ENCODE measurements at places on chromosomes 5 and 9.

DNA sequence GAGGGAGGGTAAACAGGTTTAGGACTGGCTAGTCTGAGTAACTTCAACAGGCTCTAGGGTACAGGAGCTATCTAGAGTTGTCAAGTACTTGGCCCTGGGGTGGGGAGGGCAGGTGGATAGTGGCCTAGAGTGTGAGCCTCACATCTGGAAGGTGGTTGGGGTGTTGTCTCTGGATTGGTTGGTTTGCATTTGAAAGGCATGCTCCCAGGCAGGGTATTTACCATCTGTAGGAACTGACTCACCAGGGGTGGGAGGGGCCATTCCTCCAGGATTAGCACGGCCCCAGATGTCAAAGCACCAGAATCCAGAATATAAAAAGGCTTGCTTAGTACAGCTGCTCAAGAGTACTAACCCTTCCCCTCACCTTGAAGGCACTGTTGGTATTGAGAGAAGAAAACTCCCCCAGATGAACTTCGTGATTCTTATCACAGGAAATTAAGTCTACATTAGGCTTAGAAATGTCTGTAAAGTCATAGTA, 193.3 kb downstream of the NTRK2 start:
- no peak for DNase-seq

GRCh38 chr5:55276771-55277170, 30.7 kb downstream of the DHX29 start:
- DNase-seq: no peak

DNA sequence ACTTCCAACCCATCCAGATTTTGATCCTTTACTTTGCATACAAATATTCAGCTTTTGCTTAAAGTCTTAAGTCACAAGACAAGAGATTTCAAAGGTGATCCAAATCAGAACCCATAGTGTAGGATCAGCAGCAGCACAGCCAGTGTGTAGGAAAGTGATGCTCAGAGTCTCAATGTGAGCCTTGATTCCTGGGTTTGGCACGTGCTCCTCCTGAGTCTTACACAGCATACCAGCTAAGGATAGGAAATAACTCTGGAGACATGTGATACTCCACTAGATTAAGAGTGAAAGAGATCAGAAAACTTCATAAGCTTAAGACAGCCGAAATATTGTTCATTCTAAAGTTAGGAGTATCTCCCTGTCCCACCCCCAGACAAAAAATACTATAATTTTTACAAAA, 344.9 kb downstream of the SEMA5A start:
- DNase-seq: no peak

DNA sequence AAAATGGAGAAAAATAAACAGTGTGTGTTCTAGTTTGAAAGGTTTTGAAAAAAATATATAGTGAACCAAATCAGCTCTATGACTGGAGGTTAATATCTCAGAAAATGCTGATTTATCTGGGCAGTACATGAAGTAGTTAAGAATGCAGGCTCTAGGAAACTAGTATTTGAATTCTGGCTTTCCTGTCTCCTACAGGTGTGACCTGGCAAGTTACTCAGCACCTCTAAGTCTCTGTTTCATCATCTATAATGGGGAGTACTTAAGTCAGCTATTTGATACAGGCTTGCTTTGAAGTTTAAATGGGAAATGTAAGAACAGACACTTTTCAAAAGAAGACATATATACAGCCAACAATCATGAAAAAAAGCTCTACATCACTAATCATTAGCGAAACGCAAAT, 5.2 kb downstream of the GRAMD2B start:
- DNase-seq: no peak

GRCh38 chr9:96320749-96321280, 18.8 kb upstream of the HSD17B3 start:
- peak; percentile 7 for DNase-seq

- peak; percentile 23 for DNase-seq
Observed at GRCh38 chr9:98678244-98678842, 30.4 kb downstream of the GABBR2 start.

DNA sequence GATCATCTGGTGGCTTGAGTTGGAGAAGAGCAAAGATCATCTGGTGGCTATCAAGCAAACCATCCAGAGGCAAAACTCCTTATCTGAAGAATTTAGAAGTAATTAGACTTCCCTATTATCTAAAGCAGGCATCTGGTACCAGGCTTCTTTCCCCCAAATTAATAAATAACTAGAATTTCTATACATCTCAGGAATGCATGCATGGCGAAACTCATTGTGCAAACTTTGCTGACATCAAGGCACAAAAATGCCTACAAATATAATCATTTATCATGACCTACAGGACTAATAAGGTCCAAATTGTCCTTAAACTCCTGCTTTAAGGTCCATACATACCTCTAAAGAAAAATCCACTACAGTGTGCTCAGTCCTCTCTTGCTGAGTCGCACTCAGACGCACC, 6.0 kb downstream of the OR13D1 start:
- DNase-seq: no peak

DNA sequence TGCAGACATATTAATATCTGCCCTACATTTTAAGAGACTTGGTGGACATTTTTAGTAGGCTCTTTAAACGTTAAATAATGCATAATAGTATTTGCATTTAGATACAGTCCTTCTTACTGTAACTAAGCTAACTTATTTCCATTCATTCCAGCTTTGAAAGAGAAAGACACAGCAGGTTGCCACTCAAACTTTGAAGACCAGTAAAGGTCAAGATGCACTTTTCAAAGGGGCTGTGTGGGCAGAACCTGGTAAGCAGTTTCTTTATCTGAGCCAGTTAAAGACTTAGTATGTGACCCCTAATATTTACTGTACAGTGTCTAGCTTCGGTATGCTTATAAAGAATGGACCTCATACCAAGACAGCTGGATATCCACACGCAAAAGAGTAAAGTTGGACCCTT, 20.8 kb downstream of the PLGRKT start:
- no peak for DNase-seq

- DNase-seq: peak; percentile 76
Observed at GRCh38 chr5:181217111-181217802, 5.8 kb upstream of the TRIM41 start.

- no peak for DNase-seq
Observed at GRCh38 chr5:74162524-74162923, 478.0 kb downstream of the ENC1 start.

DNA sequence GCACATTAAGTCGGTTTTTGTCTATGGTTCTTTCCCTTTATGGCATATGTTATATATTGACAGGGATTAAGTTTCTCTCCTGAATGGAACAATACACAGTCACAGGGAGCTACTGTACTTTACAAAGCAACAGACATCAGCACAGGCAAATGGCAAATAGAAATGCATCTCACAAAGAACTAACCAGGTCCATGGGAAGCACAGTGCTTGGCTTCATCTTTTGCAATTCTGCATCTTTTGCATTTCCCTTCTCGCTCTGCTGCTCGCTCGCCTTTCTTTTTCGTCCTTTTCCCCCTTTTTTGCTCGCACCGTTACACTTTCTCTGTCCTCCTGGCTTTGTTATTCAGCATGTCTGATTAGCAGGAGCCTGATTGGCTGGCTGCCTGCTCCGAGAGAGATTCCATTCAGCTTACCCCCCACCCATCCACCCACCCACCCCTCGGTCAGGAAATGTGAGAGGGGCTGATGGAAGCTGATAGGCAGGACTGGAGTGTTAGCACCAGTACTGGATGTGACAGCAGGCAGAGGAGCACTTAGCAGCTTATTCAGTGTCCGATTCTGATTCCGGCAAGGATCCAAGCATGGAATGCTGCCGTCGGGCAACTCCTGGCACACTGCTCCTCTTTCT, at the start of gene ADAMTSL1:
Gene ADAMTSL1, plus strand, starts transcription at position 502 of the 628 bp plus-strand sequence. Its CDS starts 80 bp downstream, at position 582.
- DNase-seq: no peak

GRCh38 chr9:90526386-90526785, 116.2 kb downstream of the DIRAS2 start:
- no peak for DNase-seq

DNA sequence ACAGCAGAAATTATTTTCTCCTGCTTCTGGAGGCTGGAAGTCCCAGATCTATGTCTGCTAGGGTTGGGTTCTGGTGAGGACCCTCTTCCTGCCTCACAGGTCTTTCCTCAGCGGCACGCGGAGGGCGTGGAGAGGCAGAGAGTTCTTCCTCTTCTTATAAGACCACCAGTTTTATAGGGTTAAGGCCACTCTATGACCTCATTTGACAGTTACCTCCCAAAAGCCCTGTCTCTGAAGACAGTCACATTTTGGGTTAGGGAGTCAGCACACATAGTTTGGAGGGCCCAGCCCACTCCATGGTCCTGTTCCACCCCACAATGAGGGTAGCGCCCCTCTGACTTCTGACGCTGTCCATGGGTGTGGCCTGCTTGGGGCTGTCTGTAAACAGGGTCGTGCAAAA, 46.7 kb downstream of the TRIP13 start:
- DNase-seq: no peak

- peak; percentile 60 for DNase-seq
Observed at GRCh38 chr9:33988219-33988890, 60.3 kb downstream of the UBAP2 start.

- DNase-seq: no peak
Observed at GRCh38 chr5:62155988-62156387, 150.0 kb upstream of the KIF2A start.

DNA sequence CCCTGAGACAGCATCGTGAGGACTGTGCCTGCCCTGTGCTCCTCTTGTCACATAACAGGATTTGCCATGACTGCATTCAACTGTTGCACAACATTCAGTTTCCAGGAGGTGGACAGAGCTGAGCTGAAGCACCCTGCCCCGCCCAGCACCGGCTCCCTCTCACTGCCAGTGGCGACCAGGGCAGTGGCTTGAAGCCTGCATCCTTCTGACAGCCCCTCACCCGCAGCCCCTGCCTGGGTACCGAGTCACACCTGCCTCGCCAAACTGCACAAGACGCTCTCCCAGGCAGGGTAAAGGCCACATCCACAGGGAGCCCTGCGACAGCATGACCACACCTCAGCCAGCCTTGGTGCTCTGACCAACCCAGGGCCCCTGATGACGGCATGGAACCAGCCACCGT, 59.9 kb upstream of the ZNF354A start:
- DNase-seq: no peak

- no peak for DNase-seq
Observed at GRCh38 chr5:97101189-97101910, 41.1 kb downstream of the LIX1 start.

DNA sequence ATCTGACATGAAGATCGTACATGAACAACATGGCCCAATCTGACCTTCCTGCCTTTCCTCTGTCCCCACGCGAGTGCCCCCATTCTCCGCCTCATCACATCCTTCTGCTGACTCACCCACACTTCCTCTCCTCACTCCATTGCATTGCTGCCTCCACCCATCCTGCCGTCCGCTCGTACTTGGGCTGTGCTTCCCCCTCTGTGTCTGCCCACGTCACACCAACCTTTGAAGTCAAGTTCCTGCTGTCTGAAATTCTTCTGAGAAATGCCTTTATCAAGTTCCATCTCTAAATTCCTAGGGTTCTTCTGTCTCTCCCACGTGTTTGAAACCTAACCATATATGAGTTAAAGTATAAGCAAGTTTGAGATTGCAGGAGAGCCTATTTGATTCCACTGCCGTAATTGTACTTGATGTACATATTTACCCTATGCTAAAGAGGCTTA, 18.0 kb upstream of the STARD4 start:
- DNase-seq: no peak

- no peak for DNase-seq
Observed at GRCh38 chr9:133273819-133274218, 1.2 kb downstream of the ABO start.

GRCh38 chr9:137902646-137903045, 25.1 kb downstream of the CACNA1B start:
- no peak for DNase-seq

- DNase-seq: peak; percentile 61
Observed at GRCh38 chr5:95664204-95664786, 17.7 kb downstream of the RFESD start.

DNA sequence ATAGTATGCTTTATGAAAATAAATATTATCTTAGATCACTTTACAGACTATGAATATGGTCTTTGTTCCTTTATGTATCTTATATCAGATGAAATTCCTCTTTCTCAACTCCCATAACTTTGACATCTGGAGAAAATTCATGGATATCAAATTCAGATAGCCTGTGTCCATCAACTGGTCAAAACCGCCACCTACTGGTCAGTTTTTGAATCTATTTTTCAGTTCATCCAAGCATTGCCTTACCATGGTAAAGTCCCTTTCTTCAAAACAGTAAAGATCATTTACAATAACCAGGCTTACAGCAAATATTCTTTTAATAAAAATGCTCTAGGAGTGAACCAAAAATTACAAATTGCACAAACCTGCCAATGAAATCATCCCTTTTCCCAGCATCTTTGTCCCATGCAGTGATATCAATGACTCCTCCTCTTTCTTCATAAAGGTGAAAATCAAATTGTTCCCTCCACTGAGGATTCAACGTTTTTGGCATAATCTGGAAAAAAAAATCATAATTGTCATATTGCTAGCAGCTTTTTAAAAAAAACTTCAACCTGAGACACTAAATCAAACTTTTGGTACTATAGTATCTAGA, 290.5 kb downstream of the SLF1 start:
- peak; percentile 50 for DNase-seq

GRCh38 chr9:95494022-95494415, 22.8 kb downstream of the PTCH1 start:
- peak; percentile 85 for DNase-seq

GRCh38 chr9:76891874-76892273, 14.0 kb downstream of the PRUNE2 start:
- DNase-seq: no peak

DNA sequence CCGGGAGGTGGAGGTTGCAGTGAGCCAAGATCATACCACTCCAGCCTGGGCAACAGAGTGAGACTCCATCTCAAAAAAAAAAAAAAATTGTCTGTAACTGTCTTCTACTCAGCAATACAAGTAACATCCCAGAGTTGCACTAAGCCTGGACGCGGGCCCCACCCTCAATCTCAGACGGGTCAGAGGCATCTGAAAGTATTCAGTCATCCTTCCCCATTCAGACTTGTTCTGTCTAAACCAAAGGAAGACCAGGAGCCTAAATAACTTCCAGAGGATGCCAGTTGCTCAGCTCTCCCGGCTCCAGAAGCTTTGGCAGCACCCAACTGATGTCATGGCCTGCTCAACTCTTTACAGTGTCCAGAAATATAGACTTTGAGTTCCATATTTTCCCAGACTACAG, 218.6 kb downstream of the AUH start:
- no peak for DNase-seq

- no peak for DNase-seq
Observed at GRCh38 chr9:76490249-76490990, 31.4 kb downstream of the GCNT1 start.

GRCh38 chr9:87498046-87498810, 561 bp downstream of the DAPK1 start:
- DNase-seq: no peak

DNA sequence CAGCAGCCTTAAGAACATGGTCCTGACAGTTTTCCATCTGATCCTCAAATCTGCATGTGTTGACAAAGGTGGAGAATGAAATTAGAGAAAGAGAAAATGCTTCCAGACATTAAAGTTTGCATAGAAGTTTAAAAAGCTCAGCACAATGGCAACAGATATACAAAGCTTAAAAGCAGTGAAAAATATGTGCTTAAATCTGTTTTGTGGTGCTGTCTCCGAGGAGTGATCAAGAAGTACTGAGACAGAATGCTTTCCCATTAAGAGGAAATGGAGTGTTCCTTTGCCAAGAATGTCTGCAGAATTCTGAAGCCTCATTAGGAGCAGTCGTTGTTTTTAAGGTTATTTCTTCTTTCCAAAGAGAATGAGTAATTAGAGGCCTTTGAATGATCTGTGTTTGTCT, 131.4 kb downstream of the MCTP1 start:
- DNase-seq: no peak
